ENCODE measurements at places on chromosomes 4 and X. TPM values are rescaled to one million over a fixed set of nuclear protein-coding genes. Genes with fewer than 3 reads are reported as not detected.

Gene TMEM271
- total RNA-seq: not detected

Gene OPRPN
- not detected for total RNA-seq

Gene BST1
- total RNA-seq: 13.3 TPM

Gene OTC
- total RNA-seq: not detected

Gene BCORL1
- 17.8 TPM for total RNA-seq

Gene CT45A10
- not detected for total RNA-seq

Gene AREG
- 50.1 TPM for total RNA-seq

Gene BTK
- 16.2 TPM for total RNA-seq

Gene SCD5
- total RNA-seq: 19.9 TPM

Gene DACH2
- total RNA-seq: not detected

Gene MAGEA12
- total RNA-seq: not detected

Gene DRD5
- not detected for total RNA-seq

Gene ADRA2C
- 2.1 TPM for total RNA-seq

Gene CHRDL1
- total RNA-seq: 33.5 TPM

Gene ARMCX1
- total RNA-seq: 18.3 TPM

Gene ARAP2
- total RNA-seq: 35.6 TPM

Gene POF1B
- total RNA-seq: 1.0 TPM

Gene FABP2
- not detected for total RNA-seq

Gene GAB3
- 10.6 TPM for total RNA-seq

Gene SSX4B
- not detected for total RNA-seq

Gene ENPP6
- not detected for total RNA-seq

Gene PPBP
- total RNA-seq: 6.0 TPM

Gene CPE
- 4.2 TPM for total RNA-seq

Gene BDH2
- 57.9 TPM for total RNA-seq

Gene GSX2
- total RNA-seq: not detected

Gene SLITRK4
- total RNA-seq: 0.63 TPM

Gene ALB
- 26.4 TPM for total RNA-seq

Gene SLC38A5
- total RNA-seq: 20.9 TPM

Gene IL3RA
- total RNA-seq: 30.6 TPM

Gene PDCL2
- total RNA-seq: not detected

Gene PHEX
- total RNA-seq: 1.0 TPM

Gene NR3C2
- total RNA-seq: 29.8 TPM

Gene ATOH1
- total RNA-seq: not detected

Gene MFAP3L
- 6.0 TPM for total RNA-seq

Gene CYTL1
- total RNA-seq: 3.1 TPM

Gene SLC2A9
- total RNA-seq: 5.4 TPM

Gene CT45A1
- not detected for total RNA-seq

Gene DMD
- total RNA-seq: 34.6 TPM

Gene SATL1
- not detected for total RNA-seq

Gene OCIAD2
- total RNA-seq: 38.3 TPM

Gene VSIG1
- total RNA-seq: 0.61 TPM

Gene ZNF827
- 58.5 TPM for total RNA-seq

Gene CYP2U1
- total RNA-seq: 3.1 TPM

Gene MSX1
- total RNA-seq: 5.8 TPM

Gene FAM9C
- 0.20 TPM for total RNA-seq

Gene KANTR
- total RNA-seq: 7.6 TPM

Gene S100P
- total RNA-seq: not detected

Gene STEEP1
- 26.9 TPM for total RNA-seq

Gene FTHL17
- not detected for total RNA-seq

Gene PAK3
- 1.3 TPM for total RNA-seq

Gene NLGN3
- 0.61 TPM for total RNA-seq

Gene TCEAL9
- 92.7 TPM for total RNA-seq

Gene UGT2B7
- total RNA-seq: 0.24 TPM

Gene GAGE13
- total RNA-seq: not detected

Gene GRK4
- total RNA-seq: 4.3 TPM

Gene GLRA3
- 0.15 TPM for total RNA-seq

Gene TMPRSS11B
- not detected for total RNA-seq

Gene CPZ
- 0.78 TPM for total RNA-seq
